BJ (cell line): ENCODE measurements at places on chromosomes 3 and 15. TPM values are rescaled to one million over a fixed set of nuclear protein-coding genes. Genes with fewer than 3 reads are reported as not detected.

The TLR9 gene
- 0.07 TPM in 1 of 2 replicates, not detected in the other for polyA plus RNA-seq

The PLSCR2 gene
- polyA plus RNA-seq, result not detected in 2 replicates

The SPG11 gene
- polyA plus RNA-seq, result 40.7 and 60.6 TPM in 2 replicates

The USP50 gene
- 0.15 TPM in 1 of 2 replicates, not detected in the other for polyA plus RNA-seq

The COL7A1 gene
- polyA plus RNA-seq, result 41.6 and 60.8 TPM in 2 replicates

The NR2E3 gene
- polyA plus RNA-seq, result 0.04 TPM in 1 of 2 replicates, not detected in the other

The LRRIQ4 gene
- not detected in 2 replicates for polyA plus RNA-seq

The PPP2R3A gene
- polyA plus RNA-seq, result 7.4 and 13.5 TPM in 2 replicates

The PP2D1 gene
- polyA plus RNA-seq, result not detected in 2 replicates
